ENCODE measurements at places on chromosomes 1 and 21. TPM values are rescaled to one million over a fixed set of nuclear protein-coding genes. Genes with fewer than 3 reads are reported as not detected.

DNA sequence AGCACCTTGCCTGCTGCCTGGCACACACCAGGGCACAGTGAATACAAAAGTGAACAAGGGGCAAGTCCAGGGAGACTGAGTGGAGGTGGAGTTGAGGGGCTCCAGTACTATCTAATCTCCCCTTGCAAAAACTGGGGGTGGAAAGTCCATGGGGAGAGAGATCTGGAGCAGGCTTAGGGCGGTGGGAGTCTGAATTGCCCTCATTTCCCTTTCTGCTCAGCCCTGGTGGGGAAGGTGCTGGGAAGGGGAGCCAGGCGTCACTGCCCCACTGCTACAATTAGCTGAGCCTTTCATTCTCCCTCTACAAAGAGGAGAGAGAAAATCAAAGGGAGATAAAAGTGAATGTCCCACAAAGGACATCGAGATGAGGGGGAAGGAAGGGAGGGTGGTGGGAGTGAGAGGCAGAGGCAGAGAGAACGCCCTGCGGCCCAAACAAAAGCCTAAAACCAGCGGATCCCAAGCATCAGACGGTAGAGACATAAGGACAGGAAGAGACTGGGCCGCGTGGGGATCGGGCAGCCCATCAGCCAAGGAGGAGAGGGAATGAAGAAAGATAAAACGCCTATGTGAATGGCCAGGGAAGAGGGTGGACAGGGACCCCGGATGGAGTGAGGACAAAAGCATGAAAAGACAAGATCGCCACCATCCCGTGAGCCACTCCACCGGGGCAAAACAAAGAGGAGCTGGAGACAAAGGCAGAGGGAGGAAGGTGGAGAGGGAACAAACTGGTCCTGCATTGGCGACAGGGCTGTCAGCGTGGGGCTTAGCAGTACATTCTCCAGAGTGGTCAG is 46.8 kb upstream of the SOX13 start:
- DNase-seq, result no peak

GRCh38 chr1:61962631-61963030 is 220.4 kb downstream of the PATJ start:
- no peak for DNase-seq

DNA sequence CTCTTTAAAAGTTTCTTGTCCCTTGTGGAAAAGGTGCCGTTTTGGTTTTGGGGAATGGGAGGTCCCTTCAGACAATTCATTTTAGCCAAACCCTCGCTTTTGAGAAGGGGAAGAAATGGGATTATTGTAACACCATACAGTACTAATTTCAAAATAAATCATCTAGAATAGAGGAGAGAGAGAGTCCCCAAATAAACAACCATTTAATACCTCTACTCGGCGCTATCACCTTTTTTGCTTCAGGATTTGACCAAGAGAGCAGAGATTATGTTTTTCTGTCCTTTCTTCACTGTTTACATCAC is 770 bp upstream of the RC3H1 start:
- no peak for DNase-seq

Gene LCE1C
- not detected for total RNA-seq

Gene WLS
- 46.5 TPM for total RNA-seq

Gene SELE
- total RNA-seq, result not detected

DNA sequence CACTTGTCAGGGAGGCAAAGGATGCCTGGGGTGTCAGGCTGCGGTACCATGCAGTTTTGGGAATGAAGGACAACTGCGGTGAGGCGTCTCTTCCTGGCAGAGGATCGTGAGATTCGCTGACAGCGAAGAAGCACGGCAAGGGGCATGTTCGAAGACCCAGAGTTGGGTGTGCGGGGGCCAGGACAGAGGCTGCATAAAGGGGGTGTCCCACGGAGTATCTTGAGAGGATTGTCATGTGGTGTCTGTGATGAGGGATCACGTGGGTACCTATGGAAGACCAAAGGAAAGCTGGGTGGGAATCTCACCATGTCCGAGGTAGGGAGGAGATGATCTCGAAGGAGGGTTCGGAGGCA is 372 bp downstream of the SLC25A44 start:
- DNase-seq, result no peak

DNA sequence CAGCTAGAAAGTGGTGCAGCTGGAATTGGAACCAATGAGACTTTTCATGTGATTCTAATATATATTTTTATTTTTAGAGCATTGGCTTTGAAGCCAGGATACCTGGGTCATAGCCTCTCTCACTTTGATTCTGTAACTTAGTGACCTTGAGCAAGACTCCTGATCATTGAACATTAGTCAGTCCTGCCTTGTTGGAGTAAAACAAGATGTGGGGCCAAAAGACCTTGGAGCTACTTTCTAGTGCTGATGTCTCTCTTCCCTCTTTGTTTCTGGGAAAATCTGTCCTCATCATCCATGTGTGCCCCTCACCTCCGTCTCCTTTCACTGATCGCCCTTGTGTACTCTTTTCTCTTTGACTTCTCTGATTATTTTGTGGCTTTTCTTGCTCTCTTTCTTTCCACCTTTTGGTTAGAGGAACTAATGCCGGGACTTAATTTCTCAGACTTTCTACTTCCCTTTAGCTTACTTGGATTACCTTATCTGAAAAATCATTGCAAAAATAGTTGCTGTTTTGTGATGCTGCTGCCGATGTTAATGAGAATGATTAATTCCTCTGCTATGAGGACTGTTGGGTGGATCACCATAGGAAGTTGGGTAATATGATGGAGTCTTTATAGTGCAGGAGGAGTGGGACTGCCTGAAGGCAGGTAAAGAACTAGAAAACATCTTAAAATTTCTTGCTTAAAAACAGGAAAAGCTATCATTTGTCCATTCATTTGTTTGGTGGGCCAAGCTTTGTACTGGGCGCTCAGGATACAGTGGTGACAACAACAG is 72.0 kb downstream of the NOS1AP start:
- no peak for DNase-seq

Gene PLD5
- total RNA-seq, result 0.29 TPM

Gene LPAR3
- total RNA-seq, result not detected
